ENCODE measurements at places on chromosomes 12 and 14.

DNA sequence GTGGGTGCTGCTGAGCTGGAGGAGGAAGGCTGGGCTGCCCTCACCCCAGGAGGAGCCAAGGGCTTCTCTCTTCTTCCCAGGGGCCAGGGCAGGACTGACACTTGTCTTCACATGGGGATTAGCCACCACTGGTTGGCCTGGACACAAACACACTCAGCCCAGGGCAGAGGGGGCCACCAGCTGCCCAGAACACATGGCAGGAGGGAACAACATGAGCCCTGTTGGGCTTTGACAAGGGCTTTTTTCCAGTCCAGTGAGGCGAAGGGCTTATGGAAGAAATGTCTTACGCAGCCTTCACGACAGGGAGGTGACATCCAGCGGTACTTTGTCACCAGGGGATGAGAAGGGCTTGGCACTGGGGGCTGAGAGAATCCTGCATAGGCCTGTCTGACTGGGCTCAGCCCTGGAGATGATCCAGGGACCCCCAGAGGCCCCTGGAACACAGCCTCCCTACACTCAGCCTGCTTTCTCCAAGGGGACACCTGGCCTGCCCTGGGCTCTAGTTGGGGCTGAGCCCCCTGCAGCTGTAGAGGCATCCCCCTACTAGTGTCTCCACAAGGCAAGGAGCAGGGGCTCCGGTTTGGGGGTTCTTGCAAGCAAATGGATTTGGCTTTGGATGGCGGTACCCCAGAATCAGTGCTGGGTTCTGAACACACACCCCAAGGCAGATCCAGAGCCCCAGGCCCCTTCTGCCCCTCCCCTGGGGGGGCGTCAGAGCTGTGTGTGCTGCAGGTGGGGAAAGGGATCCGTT is 18.9 kb downstream of the ARL6IP4 start:
- DNase-seq, result no peak

DNA sequence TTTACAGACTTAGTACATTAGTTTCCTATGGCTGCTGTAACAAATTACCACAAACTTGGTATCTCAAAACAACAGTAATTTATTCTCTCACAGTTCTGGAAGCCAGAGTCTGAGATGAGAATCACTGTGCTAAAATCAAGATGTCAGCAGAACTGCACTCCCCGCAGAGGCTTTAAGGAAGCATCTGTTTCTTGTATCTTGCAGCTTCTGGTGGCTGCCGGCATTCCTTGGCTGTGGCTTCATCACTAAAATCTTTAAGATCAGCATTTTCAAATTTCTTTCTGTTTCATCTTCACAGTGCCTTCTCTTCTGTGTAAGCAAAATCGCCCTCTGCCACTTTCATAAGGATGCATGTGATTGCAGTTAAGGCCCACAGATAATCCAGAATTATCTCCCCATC is 9.4 kb downstream of the STON2 start:
- DNase-seq, result peak; percentile 24

DNA sequence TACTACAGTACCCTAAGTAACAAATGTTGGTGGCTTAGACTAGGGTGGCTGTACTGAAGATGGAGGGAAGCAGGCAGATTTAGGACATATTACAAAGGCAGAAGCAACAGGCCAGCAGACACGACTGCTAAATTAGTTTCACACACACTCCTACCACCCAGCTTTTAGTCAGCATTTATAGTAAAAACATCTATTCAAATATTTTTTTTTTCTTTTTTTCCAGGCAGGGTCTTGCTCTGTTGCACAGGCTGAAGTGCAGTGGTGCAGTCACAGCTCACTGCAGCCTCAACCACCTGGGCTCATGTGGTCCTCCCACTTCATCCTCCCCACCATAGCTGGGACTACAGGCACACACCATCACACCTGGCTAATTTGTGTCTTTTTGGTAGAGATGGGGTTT is 72.9 kb downstream of the CDK17 start:
- no peak for DNase-seq

DNA sequence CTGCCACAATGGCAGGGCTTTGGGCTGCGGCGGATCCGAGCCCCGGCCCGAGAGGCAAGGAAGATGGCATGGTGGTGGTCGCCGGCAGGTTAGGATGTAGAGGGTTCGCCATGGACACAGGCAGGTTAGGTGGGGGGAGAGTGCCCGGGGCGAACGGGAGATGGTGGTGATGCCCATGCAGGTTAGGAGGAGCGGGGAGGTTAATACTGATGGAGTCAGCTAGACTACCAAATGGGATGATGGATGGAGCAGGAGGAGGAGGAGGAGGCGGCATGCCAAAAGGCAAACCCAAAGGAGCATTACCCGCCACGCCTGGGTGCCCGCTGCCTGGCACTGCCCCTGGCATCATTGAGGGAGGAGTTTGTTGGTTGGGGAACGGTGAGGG is 6.2 kb downstream of the MYL6 start:
- DNase-seq, result no peak

- no peak for DNase-seq
Observed at GRCh38 chr12:104957719-104958000, 430 bp downstream of the SLC41A2 start.

- no peak for DNase-seq
Observed at GRCh38 chr12:3730111-3730510, 22.8 kb downstream of the CRACR2A start.

- DNase-seq, result peak; percentile 97
Observed at GRCh38 chr12:116455540-116456329, 103.4 kb upstream of the MAP1LC3B2 start.

GRCh38 chr14:94919896-94920295 is 150.0 kb upstream of the GSC start:
- no peak for DNase-seq

DNA sequence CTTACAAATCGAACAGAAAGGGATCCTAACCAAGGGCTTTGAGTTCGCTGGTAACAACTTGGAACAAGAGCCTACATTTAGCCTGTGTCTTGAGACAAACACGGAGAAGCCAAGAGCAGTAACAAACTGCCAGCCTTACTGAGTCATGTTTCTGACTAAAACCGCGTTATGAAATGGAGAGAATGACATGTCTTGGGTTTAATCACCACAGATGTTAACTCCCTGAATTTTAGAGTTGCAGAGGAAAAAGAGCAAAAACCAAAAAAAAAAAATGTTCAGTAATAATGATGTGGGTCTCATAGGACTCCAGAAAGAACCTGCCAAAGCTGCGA is 1.0 kb downstream of the BLTP3B start:
- peak; percentile 87 for DNase-seq

DNA sequence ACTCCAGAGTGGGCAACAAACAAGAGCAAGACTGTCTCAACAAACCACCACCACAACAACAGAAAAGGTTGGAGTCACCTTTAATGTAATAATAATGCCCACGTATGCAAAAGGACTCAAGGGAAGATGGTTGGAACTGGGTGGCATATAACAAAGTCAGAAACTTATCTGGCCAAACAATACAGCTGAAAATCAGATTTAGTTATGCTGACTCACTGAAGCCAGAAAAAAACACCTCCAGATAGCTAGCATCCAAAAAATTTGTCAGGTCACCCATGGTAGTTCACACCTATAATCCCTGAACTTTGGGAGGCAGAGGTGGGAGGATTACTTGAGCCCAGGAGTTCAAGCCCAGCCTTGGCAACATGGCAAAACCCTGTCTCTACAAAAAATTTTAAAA is 24.4 kb downstream of the SLC11A2 start:
- DNase-seq, result no peak

All from fibroblast of skin of right biceps (primary cell).